ENCODE measurements at places on chromosomes 3 and 15.

GRCh38 chr15:83268147-83268546 lies 16.3 kb downstream of the BNC1 start:
- DNase-seq, result no peak

DNA sequence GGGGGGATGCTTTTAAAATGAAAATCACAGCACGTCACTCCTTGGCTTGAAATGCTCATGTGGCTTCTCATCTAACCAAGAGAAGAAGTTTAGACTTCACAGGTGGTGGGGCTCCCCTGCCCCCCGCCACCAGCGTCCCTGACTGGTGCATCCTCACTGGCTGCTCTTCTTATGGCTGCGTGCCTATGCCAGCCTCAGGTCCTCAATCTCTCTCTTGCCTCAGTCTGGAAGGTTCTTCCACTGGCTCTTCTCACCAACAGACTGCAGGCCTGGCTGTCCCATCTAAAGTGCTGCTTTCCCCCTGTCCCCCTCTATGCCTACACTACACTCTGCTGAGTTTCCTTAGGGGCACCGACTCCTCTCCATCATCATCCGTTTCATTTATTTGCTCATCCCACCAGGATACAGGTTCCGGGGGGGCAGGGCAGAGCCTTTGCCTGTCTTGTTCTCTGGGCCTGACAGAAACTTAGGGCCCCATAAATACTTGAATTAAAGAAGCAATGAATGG lies 20.6 kb downstream of the ABTB1 start:
- DNase-seq, result no peak

DNA sequence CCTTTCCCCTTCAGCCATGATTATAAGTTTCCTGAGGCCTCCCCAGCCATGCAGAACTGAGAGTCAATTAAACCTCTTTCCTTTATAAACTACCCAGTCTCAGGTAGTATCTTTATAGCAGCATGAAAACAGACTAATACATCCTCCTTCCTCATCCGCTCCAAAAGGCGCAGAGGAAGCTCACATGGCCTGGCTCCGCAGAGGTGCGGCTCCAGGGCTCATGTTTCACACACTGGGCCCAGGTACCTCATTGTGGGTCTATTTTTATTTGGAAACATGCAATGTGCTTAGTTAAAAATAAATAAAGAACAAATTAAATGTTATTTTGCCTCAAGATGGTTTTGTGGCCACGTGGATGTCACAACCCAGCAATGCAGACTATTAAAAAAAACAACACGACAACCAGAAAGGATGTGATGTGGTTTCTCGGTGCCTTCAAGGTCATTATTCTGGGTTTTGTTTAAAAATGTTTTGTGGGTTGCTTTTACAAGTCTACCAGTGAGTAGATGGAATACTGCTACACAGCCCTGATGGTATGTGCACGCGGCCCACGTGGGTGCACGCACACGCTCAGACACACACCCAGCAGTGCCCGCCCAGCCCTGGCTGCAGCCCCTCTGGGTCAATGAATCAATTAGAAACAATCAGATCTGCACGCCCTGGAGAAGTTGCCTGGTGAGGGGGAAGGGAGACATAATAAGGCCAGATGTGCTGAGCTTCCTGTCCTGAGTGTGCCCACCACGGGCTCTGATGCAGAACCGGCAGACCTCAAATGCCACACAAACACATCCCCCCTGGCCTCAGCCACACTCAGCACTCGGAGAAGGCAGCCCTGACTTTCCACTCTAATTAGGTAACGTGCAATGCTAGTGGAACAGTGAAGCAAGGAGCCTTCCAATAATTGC lies 140.1 kb downstream of the ADAMTS17 start:
- DNase-seq, result no peak

DNA sequence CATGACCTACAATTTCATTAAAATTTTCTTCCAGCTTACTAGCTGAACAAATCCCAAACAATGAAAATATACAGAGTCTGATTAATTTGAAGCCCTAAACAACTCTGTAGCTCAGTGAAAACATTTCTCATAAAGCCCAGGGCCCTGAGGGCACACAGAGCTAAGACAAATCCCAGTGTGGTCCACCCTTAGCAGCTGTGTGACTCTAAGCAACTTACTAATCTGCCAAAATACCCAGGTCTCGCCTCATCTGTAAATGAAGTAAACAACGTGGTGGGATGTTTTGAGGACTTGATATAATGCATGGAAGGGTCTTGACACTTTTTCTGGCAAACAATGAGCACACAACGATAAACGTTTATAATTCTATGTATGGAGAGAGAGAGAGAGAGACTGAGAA lies 158.4 kb downstream of the FHIT start:
- DNase-seq, result no peak

DNA sequence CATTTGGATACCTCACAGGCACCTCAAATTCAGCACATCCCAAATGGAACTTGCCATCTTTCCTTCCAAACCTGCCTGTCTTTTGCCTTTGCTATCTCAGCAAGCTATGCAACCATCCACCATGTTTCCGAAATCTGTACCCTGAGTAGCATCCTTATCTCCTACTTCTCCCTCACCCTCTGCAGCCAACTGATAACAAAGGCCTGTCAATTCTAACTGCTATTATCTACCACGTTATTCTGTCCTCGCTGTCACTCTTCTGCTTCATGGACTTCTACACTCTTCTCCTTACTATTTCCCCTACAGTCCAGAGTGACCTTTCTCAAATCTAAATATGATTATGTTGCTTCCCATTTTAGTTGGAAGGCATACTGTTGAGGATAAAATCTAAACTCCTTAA lies 25.5 kb upstream of the TAFA4 start:
- no peak for DNase-seq

DNA sequence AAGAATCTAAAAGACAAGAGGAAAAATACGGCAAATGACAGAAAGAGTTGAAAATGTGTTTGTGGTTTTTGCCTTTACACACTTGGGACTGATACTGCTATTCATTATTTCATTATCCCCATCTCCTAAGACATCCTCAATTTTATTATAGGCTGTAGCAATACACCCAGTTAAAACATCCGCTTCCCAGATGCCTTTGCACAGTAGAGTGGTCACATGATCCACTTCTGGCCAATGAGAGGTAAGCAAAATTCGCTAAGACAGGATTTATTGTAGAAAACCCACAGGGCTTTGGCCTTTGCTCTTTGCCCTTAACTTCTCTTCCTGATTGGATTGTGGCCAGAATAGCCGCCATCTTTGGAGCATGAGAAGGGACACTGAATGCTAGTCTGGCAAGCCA lies 53.2 kb upstream of the BOC start:
- DNase-seq, result no peak

DNA sequence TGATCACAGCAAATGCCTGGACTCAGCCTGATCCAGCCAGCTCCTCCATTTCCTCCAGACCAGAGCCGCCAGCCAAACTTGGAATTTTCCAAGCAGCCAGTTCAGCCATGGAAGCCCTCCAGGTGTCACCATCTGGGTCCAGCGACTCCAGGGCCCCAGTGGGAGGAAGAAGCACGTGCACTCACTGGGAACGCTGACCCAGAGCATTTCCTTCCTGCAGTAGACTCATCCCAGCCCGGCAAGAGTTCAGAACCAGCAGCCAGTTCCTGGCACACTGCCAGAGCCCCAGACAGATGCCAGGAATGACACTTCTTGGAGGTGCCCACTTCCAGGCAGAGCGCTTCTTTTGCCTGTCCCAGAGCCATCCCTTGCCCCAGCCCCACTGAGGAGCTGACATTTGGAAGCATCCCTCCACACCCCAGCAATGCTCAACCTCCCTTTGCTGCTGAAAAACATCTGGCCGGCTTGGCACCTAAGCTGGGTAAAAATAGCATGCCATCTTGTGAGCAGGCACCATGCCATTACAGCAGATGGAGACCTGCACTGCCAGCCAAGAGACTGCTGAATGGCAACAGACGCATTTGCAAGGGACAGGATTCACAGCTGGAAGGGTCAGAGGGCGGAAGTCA lies 460.3 kb upstream of the PROK2 start:
- DNase-seq, result no peak

Measured in T-helper 22 cell (primary cell).